ENCODE measurements at places on chromosomes 3 and 15.

DNA sequence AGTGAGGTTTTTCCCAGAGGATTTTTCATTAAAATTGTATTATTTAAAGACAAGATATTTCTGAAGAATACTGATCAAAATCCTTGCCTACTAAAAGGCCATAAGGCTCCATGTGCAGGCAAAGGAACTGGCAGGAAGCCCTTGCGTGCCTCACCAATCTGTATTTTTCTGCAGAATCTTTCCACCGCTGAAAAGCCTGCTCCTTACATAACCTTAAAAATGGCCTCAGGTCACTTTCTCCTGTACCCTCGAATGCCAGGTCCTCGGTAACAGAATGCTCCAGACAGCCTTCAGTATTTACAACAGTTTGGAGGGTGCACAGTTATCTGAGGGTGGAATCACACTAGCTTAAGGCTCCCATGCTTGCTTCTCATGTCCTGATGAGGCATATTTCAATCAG lies 3.2 kb downstream of the MORC1 start:
- no peak for DNase-seq

DNA sequence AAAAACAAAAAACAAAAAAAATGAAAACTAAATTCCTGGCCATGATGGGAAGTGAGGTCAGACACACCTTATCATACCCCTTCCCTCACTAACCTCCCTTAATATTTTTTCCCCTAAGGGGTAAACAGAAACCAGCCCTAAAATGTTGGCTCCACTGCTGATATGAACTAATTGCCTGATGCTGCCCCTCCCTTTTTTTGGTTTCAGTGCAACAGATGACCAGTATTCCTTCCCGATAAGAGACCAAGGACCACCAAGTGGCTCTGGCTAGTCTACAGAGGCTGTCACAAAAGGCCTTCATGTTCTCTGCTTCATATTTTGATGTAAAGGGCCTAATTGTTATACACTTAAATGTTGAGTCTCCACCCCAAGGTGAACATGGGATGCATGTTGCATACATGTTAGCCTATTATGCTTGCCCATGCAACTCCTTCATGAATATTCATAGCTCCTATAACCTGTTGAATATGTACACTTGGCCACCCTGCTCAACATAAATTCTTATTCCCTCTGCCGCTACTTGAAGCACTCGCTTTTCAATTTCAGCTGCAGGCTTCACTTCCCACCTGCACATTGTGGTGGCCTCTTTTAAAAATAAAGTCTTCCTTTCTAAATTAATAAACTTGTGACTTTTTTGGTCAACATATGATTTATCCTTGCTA lies 12.3 kb upstream of the STAC start:
- DNase-seq = no peak

DNA sequence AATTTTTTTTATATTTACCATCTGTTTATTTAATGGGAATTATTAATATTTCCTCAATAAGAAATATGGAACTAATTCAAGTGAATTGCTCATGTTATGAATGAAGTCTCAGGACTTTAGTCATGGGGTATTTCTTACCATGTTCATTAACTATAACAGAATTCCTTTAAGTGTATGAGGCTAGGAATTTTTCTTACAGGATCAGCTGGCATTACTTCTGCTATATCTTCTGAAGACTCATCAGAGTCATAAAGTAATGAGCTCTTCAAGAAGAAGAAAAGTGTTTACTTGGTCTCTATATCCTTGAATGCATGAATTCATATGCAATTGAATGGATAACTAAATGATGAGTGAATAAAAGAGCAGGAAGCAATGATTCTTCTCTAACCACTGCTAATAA lies 486.8 kb upstream of the THBS1 start:
- no peak for DNase-seq

- DNase-seq = no peak
Measured at GRCh38 chr3:169604568-169604967, 58.9 kb downstream of the MECOM start.

DNA sequence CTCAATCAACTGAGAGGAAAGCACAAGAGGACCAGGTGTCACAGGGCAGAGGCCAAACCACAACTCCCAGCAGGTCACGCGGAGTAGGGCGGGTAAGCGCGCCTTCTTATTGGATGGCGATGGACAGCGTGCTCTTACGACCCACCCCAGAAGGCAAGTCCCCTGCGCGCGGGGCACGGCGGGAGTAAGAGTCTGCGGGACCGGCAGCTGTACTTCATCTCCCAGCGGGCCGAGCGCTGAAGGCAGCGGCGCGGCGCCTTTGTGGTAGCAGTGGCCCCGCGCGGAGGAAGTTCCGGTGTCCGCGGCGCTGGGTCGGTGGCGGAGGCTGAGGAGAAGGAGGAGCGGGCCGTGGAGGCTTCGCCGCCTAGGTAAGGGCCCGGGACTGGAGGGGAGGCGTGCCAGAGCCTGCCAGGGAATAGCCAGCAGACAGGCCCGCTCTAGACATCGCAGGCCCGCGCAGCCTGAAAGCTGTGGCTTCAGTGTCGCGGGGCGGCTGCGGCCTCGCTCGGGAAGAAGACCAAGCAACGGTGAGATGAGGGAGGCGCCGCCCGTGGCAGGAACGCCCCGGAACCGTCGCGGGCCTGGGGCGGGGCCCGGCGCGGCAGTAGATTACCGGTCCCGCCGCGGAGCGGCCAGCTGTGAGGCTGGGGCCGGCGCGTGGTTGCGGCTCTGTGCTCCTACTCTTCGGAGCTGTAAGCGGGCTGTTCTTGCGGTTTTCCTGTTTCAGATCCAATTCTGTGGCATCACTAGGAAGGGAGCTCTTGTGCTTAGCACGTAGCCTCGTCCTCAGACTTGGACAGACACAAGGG lies at the start of gene RBM6:
Gene RBM6, plus strand, starts transcription at position 293 of the 809 bp plus-strand sequence. CDS start 22,492 bp downstream, outside the sequence.
- DNase-seq = peak; percentile 94

- DNase-seq = no peak
Measured at GRCh38 chr15:67914028-67914427, 74.2 kb upstream of the RNU6-1 start.

DNA sequence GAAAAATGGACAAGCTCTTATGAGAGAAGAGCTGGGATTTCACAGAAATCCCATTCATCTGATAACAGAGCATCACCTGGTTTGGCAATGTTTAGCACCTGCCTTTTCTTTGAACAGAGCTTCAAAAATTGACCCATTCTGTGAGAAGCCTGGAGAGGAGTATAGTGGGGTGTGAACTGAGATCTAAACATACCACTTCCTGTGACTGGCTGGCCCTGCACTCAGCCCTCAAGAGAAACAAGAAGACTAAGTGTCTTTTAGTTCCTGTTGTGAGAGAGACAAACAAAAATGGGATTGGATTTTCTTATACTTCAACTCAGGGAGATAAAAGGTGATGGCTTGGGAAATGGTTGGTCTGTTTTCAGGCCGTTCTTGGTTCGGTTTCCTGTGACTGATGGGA lies 1060.2 kb downstream of the ROBO1 start:
- no peak for DNase-seq

- DNase-seq = no peak
Measured at GRCh38 chr3:171290680-171291079, 169.5 kb downstream of the TNIK start.

DNA sequence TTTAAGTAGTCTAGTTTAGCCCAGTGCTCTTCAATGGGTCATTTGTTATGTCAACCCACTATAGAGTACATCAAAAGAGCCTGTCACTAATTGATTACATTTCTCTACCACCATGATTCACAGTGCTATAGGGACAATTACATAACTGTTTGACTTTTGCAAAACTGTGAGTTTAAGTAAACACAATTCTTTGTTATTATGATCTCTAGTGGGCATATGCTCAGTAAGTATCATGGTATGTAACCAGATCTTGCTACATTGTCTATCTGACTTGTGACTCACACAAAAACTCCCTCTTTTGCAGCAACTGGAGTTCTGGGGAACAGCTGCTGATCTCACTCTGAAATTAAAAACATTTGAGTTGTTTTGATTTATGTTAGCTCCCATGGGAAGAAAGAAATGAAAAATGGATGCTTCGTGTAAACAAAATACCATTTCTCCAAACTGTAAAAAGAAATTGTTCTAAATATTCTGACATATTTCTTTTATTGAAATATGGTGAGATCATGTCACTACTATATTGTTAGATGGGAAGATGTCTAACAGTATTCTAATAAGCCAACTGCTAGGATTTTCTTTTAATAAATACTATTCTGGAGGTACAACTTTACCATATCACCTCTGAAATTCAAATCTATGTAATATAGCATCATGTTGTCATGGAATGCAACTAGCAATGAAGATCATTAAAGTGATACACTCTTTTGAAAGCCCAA lies 470.4 kb downstream of the ROBO1 start:
- DNase-seq = peak; percentile 54

- DNase-seq = no peak
Measured at GRCh38 chr15:77532067-77532710, 100.5 kb downstream of the LINGO1 start.

GRCh38 chr3:49007771-49008528 lies 759 bp downstream of the WDR6 start:
- peak; percentile 75 for DNase-seq

GRCh38 chr3:175118382-175118941 lies 259.3 kb downstream of the NAALADL2 start:
- no peak for DNase-seq

DNA sequence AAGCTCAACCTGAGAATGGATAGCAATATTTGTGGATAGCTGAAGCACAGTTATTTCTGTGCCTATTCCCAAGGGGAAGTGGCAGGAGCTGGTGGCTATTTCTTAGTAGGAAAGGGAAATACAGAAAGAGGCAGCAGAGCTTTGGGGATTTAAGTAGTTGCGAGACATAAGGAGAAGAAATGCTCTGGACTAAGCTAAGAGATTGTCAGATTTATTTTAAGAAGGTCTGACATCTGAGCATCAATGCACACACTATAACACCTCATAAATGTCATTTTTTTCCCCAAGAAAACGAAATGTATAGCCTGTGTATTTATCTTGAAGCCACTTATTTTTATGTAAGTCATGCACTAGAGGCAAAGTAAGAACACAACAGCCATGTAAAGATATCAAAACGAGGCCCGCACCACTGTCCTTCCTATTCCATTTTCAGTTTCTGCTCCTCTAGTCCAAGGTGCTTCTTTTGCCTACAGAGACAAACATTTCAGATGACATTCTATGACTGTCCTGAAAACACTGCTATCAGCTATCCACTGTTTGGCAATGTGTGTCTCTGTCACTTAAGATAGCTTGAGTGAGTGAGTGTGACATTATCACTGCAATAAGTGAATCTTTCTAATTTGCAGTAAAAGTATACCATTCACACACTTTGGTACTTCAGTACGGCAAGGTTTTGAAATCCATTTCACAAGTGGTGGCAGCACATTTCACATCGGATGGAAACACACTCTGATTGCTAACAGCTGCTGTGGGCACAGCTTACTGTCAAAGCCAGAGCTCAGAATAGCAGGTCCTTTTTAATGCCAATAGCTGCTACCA lies 62.7 kb upstream of the ICE2 start:
- no peak for DNase-seq

GRCh38 chr15:43118829-43119228 lies 13.0 kb upstream of the UBR1 start:
- DNase-seq = no peak

DNA sequence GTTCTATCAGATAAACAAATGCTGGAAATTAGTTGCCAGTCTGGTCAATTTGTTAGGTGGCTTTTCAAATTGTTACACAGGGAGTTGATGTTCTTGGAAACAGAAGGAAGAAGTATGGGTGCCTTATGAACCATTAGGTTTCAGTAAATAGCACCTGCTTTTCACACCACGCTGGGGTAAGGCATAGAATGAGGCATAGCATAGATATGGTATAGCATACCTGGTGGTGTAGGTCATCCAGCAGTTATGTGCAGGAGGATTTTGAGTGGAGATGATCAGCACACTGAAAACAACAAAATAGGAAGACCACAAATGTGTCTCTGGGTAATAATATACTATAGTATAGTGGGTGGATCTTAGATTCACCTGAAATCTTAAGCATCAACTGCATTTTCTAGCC lies 121.4 kb downstream of the GMPS start:
- DNase-seq = no peak

GRCh38 chr15:83300826-83301225 lies 16.4 kb upstream of the BNC1 start:
- DNase-seq = no peak

DNA sequence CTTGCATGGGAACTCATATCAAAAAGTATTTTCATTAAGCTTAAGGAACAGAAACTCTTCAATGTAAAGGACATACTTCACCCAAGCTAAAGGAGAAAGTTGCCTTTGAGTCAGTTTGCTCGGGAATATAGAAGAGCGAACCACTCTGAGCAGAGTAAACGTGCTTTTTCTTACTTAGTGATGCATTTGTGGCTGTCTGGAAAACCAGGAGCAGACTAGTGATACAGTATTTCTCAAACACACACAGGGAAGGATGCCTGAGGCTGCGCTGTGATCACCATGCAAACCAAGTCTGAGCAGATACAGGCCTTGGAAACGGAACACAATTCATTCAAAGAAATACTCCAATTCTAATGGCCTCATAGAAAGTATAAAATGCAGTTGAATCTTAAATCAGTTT lies 121.0 kb upstream of the CDIN1 start:
- DNase-seq = no peak

GRCh38 chr3:173552526-173552925 lies 155.0 kb downstream of the NLGN1 start:
- no peak for DNase-seq

DNA sequence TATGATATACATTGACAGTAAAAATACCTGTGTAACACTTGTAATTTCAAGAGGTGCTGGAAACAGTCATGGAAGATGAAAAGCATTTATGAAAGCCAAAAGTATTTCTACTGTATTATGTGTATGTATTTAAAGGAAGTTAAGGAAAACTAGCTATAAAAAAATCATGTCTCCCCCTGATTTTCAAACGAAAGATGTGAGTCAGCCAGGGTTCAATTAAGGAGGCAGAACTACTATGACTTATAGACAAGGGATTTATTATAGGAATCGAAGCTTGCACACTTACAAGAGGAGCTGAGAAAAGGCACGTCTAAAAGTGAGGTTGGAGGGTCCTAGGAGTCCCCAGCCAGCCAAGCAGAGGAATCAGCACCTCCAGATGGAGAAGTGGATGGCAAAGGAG lies 119.4 kb downstream of the SUCLG2 start:
- no peak for DNase-seq

DNA sequence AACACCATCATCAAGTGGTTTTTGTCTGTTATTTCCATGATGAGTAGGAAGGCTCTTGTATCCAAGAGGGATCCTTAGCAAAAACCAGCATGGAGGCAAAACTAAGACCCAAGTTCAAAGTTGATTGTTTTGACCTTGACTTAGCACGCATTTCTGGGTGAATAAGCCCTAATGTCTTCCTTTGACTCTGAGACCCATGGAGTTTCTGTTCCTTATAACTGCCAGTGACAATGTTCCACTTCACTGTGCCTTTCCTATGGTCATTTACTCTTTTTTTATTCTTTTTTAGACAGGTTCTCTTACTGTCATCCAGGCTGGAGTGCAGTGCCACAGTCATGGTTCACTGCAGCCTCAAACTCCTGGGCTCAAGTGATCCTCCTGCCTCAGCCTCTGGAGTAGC lies 118.2 kb upstream of the MRPL3 start:
- DNase-seq = no peak

DNA sequence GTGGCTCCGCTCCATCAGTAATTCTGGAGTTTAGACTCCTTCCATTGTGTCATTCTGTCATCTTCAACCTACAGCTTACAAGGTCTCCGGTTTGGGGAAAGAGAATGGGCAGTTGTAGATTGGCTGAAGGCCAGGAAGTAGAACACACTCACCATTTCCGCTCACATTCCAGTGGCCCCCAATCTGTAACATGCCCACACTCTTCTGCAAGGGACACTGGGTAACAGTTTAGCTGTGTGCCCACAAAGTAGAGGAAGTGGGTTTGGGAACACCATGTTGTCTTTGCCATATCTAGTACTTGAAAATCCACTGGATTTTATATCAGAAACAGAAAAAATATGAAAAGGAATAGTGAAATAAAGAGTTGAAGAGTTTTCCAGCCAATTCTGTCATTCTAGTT lies 153.5 kb downstream of the SV2B start:
- DNase-seq = no peak
